SW480 (cell line): ENCODE measurements at places on chromosomes 5 and 9.
A peak's percentile ranks its signal among the peaks of the same experiment; 100 is the strongest.

DNA sequence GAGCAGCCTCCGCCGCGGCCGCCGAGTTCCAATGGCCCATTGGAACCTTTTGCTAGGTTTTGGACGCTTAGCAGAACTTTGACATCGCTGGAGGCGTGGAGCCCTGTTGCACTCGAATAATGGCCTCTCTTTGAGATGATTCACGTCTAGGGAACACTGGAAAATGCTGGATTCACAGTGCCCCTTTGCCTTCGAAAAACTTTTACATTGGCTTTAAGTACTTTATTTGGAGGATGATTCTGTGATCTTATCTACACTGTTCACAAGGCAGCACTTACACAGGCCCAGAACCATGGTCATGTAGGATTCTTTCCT, 536 bp upstream of the PPIC start:
- no peak for DNase-seq

DNA sequence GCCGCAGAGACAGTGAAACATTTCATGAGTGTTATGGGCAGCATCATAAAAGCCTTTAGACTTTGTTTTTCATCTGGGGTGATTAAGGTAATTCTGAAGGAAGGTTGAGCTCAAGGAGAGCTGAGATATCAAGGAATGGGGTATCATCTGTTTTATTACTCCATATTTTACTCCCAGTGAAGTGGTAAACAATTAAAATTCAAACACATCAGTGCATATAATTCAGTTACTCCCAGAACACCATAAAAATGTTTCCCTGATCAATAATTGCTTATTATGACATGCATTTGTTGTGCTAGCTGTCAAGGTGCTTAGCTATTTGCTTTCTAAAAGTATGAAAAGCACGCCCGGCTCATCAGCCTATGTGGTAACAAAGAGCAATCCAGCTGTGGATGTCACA, 81.7 kb downstream of the DOCK8 start:
- no peak for DNase-seq

DNA sequence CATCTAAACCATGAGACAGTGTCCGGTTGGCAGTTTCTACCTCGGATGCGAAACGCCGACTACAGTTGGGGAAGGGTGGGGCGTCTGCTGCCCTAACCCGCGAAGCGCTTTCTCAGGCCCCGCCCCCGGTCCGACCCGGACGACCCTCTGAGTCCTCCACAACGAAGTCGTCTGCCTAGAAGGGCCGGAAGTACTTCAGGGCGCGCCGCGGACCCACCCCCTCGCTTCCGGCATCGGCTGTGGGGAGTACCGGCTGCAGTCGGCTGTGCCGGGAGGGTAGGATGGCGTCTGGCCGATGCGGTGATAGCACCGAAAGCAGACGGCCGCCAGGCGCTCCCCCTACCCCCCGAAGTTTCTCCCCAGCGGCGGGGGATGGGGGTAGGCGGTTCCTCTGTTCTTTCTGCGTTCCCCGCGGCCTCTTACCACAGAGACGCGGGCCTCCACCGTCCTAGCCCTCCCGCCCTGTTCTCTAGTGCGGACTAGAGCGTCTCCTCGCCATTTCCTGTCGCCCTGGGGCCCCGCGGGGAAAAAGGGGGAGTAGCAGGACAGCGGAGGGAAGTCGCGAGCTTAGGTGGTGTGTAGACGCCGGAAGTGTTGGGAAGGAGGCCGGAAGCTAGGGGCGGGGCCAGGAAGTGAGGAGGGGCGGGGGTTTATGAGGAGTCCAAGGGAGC, at the start of gene TRIM41:
Gene TRIM41, plus strand, starts transcription at position 224 of the 671 bp plus-strand sequence. CDS start 719 bp downstream, outside the sequence.
- peak; percentile 100 for DNase-seq

GRCh38 chr9:28135549-28135948, 562.3 kb upstream of the C9orf72 start:
- no peak for DNase-seq

DNA sequence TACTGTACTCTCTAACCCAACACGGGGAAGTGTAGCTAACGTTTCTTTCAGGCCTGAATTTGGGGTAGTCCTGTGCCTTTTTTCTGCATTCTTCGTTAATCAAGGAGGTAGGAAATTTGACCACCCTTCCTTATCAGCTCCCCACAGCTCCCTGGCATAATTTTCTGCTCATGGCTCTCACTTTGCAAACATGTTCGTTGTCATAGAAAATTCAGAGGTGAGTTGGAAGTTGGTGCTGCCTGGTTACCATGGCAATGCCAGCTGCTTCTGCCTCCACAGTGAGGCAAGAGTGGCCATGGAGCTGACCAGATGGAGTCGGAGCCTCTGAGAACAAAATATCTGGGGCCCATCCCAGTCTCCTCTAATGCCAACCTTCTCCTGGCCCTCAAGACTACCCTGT, 116.6 kb upstream of the BOD1 start:
- no peak for DNase-seq

GRCh38 chr9:130343445-130343918, 77.9 kb downstream of the HMCN2 start:
- no peak for DNase-seq
